ENCODE measurements at places on chromosomes 6 and 20.

GRCh38 chr6:34877259-34877658 is 10.6 kb downstream of the TAF11 start:
- no peak for DNase-seq

- no peak for DNase-seq
Observed at GRCh38 chr20:17471606-17472187, 59.5 kb downstream of the BFSP1 start.

DNA sequence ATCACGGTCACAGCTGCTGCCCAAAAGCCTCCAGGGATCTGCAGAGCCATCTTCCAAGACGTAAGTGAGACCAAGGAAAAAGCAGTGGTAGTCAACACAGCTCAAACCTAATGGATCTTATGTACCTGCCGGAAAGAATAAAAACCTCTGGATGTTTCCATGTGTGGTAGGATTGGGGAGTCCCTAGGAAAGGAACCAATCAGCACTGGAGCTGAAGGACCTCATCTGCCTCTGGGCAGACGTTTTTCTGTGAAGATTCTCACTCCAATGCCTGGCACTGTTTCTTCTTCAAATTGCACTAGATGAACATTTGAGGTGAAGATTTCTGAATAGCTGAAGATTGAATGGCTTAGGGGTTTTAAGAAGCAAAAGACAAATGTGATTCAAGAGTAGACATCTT is at the start of gene HLA-DQB2:
HLA-DQB2 (minus strand) TSS at position 112 of the 400 bp plus-strand sequence; CDS start at position 50, 62 bp downstream.
- DNase-seq, result no peak

DNA sequence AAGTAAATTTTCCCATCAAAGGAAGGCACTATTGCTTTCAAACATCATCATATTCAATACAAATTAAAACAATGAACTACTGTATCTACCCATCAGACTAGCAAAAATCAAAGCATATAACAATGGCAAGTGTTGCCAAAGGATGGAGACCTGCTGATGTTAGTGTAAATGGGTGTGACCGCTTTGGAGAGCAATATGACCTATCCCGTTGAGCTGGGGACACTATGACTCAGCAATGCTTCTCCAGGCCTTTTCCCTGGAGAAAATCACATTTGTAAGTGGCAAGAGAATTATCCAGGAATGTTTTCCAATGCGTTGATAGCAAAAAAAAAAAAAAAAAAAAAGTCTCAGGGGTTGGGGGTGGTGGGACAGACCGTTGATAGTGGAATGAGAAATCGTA is 46.1 kb downstream of the PHACTR3 start:
- no peak for DNase-seq

- DNase-seq, result no peak
Observed at GRCh38 chr20:10508468-10509251, 73.6 kb downstream of the SLX4IP start.

- no peak for DNase-seq
Observed at GRCh38 chr6:41184761-41185160, 16.2 kb downstream of the TREML2 start.

DNA sequence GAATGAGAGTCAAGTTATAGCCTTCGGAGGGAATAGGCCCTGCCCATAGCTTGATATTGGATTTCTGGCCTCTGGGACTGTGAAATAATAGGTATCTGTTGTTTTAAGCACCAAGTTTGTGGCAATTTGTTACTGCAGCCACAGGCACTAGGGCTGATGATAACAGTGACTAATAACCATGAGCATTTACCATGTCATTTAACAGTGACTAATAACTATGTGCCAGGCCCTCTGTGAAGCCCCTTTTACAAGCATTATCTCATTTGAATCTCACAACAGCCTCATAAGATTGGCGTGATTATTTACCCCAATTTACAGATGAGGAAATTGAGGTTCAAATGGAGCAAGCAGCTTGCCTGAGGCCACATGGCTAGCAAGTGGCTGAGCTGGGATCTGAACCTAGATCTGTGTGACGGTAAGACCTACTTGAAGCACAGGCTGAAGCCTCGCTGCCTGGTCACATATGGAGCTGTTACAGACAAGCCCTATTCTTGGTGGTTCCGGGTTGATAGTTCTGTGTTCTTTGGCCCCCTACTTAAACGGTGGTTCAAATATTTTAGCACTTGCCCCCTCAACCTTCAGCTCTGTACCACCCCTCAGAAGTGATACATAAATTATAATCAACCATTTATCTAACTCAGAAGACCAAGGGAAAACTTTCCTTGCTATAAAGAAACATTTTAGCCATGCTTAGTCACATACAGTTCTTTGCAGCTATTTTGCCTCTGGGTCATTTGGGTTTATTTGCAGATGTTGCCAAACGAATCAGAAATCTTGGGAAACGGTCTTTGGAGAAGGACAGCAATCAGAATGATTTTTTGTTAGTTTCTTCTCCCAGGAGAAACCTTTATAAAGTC is 98.3 kb downstream of the ELOVL5 start:
- DNase-seq, result no peak

DNA sequence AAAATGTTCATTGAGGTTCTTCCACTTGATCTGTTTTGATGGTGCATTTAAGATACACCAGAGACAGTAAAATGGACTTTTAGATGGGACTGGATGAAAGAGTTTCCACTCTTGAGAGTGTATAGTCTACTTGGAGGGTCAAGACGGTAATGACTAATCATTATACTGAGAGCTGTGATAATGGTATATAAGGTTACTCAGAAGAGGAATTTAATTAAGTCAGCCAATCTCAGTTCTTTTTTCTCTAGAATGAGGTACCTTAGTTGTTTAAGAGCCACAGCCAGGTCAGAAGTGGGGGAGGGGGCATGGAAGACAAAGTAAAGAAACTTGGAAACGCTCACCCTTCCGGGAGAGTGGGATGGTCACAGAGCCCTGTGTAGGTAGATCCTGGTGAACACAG is 123.9 kb downstream of the MAP3K4 start:
- no peak for DNase-seq

DNA sequence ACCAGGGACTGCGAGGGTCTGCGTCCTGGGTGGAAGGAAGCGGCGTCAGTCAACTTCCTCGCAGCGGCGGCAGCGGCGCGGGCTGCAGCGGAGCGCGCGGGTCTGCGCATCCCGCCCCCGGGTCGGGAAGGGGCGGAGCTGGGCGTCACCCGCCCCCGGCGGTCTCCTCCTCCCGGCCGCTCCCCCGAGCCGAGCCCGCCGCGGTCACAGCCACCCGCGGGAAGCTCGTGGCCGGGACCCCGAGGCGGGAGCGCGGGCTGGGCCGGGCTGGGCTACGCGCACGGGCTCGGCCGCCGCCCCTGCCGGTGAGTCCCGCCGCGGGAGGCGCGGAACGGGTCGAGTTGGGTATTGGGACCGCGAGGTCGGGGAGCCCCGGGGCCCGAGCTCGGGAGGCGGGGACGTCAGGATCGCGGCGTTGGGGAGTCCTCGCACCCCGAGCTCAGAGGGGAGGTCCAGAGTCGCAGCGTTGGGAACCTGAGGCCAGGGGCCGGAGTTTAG is at the start of gene PAQR8:
PAQR8 (plus strand) TSS at position 207 of the 498 bp plus-strand sequence. CDS start 41,063 bp downstream, outside the sequence.
- peak; percentile 15 for DNase-seq

DNA sequence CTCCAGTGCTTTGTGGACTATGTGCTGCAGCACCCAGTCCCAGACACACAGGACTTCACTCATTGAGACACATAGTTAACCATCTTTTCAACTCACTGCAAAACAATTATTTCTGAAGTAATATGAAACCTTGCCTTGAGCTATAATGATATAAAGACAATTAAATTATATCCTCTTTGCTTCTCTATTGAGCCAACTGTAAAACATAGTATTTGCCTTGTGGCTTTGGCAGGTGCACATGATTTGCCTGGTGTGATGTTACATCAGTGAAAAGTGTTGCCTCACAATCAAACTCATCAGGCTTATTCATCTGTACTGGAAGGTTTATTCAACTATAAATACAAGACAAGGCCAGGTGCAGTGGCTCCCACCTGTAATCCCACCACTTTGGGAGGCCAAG is 80.6 kb downstream of the NCOA7 start:
- no peak for DNase-seq

DNA sequence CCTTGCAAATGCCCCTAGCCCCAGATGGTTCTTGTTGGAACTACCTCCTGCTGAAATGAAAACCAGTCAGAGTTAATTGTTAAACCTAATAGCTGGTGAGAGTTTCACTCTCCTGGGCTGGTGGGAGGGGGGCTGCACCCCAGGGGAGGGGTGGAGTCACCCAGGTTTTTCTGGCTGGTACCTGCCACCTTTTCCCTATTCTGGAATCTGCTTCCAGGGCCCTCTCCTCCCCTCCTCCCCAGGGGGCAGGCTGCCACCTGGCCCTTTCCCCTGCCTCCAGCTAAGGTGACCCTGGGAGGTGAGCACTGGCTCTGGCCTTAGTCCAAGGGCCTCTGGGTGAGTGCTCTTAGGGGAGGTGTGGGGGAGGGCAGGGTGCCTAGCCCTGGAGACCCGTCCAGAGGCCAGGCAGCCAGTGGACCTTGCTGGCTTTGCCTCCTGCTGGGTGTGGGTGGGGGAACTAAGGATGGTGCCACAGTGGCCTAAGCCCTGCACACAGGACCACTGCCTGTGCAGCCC is 48.8 kb upstream of the EPB41L1 start:
- DNase-seq, result no peak

DNA sequence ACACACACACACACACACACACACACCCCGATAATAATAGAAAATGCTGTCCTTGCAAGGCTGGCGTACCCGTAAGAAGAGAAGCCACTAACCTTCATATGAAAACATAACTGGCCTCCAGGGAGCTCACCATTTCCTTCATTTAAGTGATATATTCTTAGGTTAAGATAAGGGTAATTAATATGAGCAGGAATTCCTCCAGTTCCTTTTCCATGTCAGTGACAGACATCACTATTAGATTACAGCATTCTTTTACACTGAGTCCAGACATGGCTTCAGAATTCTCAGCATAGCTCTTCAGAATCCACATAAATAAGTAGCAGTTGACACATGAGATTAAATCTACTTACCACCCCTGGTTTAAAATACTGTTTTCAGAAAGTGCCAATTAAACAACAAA is 121.9 kb downstream of the SIM1 start:
- no peak for DNase-seq

DNA sequence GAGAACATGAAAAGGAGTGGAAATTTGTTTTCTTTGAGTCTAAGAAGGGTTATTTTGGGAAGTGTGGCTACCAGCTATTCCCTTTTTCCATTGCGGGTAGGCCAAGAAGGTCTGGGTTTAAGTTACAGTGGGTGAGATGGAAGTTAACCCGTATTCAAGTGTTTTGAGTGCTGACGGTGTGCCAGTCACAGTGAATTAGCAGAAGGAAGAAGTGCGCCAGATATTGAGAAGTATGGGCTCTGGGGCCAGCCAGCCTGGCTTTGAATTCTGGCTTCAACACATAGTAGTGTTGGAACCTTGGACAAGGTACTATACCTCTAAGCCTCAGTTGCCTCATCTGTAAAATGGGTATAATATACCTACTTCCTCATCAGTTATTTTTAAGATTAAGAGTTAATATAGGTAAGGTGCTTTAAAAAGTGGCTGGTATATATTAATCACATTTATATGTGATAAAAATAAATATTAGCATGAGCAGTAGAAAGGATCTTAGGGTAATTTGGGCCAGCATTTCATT is 16.3 kb downstream of the ZNF76 start:
- no peak for DNase-seq

DNA sequence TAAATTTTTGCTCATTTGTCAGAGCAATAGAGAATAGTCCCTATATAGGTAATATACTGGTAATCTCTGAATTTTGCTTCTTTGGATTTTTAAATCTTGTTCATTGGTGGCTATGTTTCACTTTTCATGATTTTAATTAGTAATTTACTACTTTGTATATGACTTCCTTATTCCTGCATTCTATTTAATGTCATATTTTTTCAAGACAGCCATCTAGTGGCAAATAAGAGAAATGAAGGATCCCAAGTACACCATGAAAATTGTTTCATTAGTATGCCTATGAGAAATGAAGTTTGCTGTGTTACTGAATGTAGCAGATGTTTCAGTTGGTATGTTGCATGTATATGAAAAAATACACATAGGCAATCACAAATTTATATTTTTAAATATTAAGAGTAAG is 82.4 kb downstream of the ZNF292 start:
- DNase-seq, result peak; percentile 7

- no peak for DNase-seq
Observed at GRCh38 chr6:10510592-10511367, 10.4 kb upstream of the GCNT2 start.

DNA sequence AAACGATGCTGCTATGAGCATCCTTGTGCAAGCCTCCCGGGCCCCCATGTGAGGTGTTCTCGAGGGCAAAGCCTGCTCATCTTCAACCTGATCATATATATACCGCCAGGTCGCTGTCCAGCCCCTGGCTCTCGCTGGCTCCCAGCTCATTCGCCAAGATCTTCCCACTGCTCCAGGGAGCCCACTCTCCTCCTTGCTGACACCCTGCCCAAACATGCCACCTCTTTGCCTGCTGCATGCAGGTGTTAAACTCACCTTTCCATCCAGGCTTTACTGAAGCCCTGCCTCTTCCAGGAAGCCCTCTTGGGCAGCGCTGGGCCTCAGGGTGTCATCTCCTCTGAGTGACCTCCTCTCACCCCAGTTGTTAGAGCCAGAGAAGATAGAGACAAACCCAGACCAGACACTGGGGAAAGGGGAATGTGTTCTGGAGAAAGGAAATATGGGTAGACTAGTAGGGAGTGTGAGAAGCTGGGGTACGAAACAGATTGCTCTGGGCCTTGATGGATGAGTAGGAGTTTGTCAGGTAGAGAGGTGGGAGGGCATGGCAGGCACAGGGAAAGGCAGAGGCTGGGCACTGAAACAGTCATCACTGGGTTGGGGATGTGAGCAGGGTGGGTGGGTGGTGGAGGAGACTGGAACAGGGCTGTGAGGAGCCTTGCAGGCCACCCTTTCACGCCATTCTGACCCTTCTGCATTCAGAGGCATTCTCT is 1.2 kb upstream of the DLGAP4 start:
- no peak for DNase-seq

DNA sequence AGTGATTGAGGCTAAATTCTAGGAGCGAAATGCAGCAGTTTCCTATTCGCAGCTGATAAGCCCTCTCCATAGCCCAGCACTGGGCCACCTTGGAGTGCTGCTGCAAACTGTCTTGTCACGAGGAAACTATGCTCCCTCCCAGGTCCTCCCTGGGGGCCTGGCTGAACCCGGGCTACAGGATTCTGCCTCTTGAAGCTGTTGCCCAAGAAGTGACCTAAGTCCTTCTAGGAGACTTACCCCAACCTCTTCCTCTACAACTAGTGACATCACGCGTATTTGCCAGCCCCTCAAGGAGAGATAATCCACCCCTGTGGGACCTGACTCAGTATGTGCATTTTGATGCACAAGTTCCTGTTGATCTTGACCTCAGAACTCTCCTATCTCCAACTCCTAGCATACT is 26.5 kb upstream of the ZFAND3 start:
- DNase-seq, result no peak

GRCh38 chr6:118965371-118965770 is 30.4 kb upstream of the MCM9 start:
- DNase-seq, result no peak

Data from AG09319 (cell line).